ENCODE measurements at places on chromosomes 12 and 14.

DNA sequence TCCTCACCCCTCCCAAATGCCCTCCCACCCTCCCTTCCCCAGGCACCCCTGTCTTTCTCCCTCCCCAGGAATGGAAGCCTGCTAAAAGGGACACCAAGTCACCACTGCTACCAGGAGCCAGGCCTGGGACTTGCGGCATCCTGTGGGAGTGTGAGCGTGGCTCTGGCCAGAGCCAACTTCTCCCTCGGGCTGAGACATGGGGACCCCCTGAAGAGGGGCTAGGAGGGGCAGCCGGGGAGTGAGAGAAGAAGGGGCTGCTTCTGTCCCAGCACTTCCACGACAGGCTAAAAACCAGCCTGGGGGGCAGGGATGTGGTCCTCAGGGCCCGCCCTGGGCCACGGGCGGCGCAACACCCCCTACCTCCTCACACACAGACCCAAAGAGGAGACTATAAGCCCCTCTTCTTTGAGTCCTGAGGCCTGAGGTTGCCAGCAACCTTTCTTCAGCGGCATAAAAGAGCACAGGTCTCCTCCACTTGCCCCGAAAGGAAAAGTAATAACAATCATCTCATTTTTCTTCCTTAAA lies 278.9 kb downstream of the DPF3 start:
- DNase-seq: no peak

DNA sequence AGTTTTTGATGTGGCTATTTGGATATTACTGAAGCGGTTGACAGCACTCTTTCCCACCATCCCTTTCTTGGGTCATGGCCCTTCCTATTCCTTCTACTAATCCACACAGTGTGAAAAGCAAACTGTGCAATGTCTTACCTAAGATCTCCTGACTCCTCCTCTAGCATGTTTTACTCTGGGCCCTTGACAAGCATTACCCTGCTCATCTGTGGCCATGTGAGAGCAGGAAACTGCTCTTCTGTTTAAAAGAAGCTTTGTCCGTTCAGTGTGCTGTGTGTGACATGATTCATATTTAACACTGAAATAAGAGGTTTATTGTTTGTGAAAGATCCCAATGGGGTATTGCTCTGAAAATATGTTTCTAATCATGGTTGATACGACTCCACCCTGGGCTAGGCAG lies 1022.5 kb downstream of the AACS start:
- no peak for DNase-seq

GRCh38 chr12:43011383-43011926 lies 421.9 kb upstream of the PRICKLE1 start:
- no peak for DNase-seq

GRCh38 chr12:39028382-39028781 lies 123.0 kb upstream of the CPNE8 start:
- no peak for DNase-seq

- DNase-seq: no peak
Measured at GRCh38 chr12:125203145-125203765, 138.0 kb downstream of the AACS start.

- no peak for DNase-seq
Measured at GRCh38 chr14:93799989-93800921, 12.0 kb upstream of the PRIMA1 start.

GRCh38 chr14:60553808-60554207 lies 44.9 kb downstream of the SIX6 start:
- DNase-seq: no peak

- no peak for DNase-seq
Measured at GRCh38 chr12:41277100-41277945, 89.2 kb downstream of the PDZRN4 start.

- no peak for DNase-seq
Measured at GRCh38 chr12:99029511-99030271, 384.6 kb downstream of the APAF1 start.

DNA sequence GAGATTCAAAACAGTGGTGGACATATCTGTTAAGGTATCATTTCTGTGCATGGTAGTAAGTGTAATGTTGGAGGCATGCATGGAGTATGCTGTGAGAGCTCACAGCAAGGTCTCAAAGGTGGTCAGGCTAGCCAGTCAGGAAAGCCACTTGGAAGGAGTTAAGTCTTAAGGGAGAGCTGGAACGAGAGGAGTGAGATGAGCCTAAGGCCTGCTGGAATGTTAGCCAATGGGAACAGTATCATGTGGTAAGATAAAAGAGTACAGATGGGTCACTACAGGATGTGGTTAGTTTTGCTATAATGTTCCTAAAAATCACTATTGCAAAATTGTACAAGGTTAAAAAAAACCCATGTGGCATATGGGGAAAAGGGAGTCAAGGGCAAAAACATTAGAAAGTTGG lies 311.7 kb upstream of the E2F7 start:
- DNase-seq: no peak
